ENCODE measurements at places on chromosomes 3 and 15. TPM values are rescaled to one million over a fixed set of nuclear protein-coding genes. Genes with fewer than 3 reads are reported as not detected.

Gene ISLR
- polyA plus RNA-seq = 270 TPM

Gene LEKR1
- 0.35 TPM for polyA plus RNA-seq

Gene GOLGA8S
- 0.91 TPM for polyA plus RNA-seq

Gene ATP1B3
- 72.6 TPM for polyA plus RNA-seq

Gene ASB14
- 0.49 TPM for polyA plus RNA-seq

Gene FBXO40
- 1.6 TPM for polyA plus RNA-seq

Gene RBMS3
- 26.8 TPM for polyA plus RNA-seq

Gene CCR1
- polyA plus RNA-seq = 4.8 TPM

Gene C3orf22
- not detected for polyA plus RNA-seq

Gene KBTBD12
- 16.9 TPM for polyA plus RNA-seq

Gene SNTN
- polyA plus RNA-seq = not detected

Gene CNTN3
- polyA plus RNA-seq = 9.9 TPM

GRCh38 chr15:83380059-83380458 lies 67.1 kb upstream of the SH3GL3 start:
- no peak for DNase-seq

- DNase-seq = peak; percentile 27
These were observed 97.8 kb downstream of the DNAH12 start for GRCh38 chr3:57446318-57446841.

- no peak for DNase-seq
These were observed 69.7 kb upstream of the ITGA11 start for GRCh38 chr15:68501616-68502015.

DNA sequence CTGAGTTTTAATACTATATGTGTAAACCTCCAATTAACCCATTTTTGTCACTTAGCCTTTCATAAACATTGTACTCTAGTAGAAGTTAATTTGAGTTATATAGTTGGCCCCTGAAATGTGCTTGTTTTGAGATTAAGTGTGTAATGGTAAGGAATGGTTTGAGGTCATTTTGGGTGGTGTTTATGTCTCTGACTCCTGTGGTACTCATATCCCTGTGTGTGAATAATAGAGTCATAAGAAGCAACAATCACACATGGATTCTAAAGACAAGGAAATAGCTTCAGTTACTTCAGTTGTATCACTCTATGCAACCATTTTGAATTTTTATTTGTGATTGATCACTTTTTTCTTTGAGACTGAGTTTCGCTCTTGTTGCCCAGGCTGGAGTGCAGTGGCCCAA lies 408.5 kb downstream of the MFSD1 start:
- no peak for DNase-seq

- no peak for DNase-seq
These were observed 300.2 kb upstream of the TRIM42 start for GRCh38 chr3:140377644-140378043.

- peak; percentile 17 for DNase-seq
These were observed 195.4 kb upstream of the C2CD4B start for GRCh38 chr15:62360332-62361097.

DNA sequence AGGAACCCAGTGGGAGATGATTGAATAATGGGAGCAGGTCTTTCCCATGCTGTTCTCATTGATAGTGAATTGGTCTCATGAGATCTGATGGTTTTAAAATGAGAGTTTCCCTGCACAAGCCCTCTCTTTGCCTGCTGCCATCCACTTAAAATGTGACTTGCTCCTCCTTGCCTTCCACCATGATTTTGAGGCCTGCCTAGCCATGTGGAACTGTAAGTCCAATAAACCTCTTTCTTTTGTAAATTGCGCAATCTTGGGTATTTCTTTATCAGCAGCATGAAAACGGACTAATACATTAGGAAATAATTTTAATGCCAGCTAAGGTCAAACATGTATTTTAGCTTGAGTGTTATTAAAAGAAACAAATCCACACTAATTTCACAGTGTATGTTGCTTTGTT lies 517.6 kb upstream of the ALCAM start:
- no peak for DNase-seq

- no peak for DNase-seq
These were observed 67.8 kb downstream of the RGMA start for GRCh38 chr15:93020976-93021772.

DNA sequence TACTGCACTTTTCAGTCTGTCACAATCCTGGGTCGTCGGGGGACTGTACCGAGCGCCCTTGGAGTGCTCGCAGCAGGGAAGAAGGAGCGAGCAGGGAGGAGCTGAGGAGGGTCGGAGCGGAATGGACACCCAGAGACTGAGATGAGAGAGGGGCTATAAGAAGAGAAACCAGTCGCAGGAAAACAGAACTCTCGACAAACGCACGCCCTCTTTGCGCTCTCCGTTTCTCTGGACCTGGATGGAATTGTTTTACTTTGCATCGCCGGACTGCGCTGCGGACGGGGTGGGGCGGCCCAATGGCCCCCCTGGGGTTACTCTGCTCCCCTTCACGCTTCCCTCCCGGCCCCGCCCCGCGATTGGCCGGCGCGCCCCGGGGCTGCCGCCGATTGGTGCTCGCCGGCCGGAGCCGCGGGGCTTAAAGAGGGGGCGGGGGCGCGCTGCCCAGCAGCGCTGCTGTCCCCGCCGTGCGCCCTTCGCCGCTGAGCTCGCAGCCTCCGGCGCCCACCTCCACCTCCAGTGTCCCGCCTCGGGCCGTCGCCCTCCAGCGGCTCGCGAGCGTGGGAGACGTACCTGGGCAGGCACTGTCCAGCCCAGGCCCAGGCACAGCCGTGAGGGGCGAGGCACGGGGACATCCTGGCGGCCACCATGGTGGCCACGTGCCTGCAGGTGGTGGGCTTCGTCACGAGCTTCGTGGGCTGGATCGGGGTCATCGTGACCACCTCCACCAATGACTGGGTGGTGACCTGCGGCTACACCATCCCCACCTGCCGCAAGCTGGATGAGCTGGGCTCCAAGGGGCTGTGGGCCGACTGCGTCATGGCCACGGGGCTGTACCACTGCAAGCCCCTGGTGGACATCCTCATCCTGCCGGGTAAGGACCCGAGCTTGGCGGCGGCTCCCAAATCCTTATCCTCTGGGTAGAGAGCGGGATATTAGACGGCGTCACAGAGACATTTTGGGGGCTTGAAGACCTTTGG lies at the start of gene CLDN11:
TSS of gene CLDN11 (plus strand) at position 447 of the 977 bp plus-strand sequence. CDS start at position 646, 199 bp downstream.
- peak; percentile 52 for DNase-seq

- DNase-seq = no peak
These were observed 37.7 kb downstream of the SYNM start for GRCh38 chr15:99142562-99142961.

DNA sequence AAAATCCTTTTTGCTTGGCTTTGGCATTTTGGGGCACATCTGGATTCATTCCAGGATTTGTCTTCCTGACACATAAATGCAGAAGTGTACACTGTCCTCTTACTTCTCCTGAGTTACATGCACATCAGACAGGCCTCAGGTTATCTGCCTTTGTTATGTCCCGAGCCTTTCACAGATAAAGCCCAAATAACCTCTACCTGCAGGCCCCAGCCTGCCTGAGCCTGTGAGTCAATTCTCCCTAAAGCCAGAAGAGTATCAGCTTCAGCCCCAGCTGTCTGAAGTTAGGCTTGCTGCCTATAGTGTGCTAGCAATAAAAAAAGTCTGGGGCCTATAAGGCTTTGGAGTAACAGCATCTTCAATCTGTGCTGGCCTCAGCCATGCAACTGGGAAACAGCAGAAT lies 17.7 kb upstream of the GSK3B start:
- no peak for DNase-seq

DNA sequence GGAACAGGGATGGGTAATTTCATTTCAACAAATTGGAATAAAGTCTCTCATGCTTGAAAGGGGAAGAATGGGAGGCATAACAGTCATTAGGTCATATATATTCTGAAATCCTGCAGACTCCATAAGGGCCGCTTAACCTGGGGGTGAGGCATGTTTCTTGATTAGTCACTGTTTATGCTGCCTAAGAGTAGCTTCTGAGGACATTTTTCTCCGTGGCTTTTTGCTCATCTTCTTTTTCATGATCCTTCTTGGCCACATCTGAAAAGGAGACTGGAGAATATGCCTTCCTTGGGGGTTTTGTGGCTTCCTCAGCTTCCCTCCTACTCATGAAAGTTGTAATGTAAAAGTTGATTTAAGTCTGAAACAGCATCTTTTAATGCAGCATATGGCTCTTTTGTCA lies 20.0 kb upstream of the CFAP20DC start:
- DNase-seq = no peak

DNA sequence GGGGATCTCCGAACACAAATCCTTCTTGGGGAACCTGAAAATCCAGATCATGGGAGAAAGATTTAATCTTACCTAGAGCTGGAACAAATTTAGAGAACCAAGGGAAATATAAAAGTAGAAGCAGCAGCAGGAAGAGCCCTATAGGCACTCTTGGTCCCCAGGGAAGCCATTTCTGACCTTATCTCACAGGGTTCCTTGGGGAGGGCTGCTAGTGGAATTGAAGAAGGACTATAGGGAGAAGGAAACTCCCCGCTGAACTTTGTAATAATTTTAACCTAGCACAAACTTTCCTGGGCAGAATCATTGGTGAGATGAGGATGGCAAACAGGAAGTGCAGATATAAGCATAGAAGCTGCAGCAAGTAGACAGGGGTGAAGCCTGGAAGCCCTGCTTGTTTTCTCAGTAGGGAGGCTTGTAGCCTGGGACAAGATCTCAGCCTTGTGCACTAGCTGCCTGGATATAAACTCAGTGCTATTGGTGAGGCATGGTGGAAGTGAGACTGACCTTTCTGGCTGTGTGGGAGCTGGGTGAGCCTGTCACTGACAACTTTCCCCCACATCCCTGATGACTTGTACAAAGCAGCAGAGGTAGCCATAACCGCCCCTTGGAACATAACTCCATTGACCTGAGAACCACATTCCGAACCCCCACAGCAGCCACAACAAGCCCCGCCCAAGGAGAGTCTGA lies 343.0 kb upstream of the TGFBR2 start:
- DNase-seq = no peak

DNA sequence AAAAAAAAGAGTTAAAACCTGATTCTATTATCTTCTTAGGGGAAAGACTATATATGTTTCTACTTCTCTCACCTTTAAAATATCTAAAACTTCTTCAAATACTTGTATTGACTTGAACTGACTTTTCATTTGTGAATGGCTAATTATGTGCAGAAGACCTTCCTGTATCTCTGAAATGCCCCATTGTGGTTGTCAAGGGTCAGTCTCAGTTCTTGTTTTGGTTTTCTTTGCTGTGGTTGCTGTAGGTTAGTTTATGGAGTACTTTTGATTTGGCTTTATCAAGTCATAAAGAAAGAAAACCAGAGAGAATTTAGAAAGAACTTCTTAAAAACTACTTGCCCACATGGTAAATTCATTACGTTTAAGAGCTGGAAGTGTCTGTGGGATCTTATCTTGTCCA lies 345.3 kb upstream of the POU1F1 start:
- no peak for DNase-seq

- DNase-seq = peak; percentile 15
These were observed 36.6 kb downstream of the ATP2B2 start for GRCh38 chr3:10468613-10469354.

GRCh38 chr15:74657846-74658245 lies 38.0 kb downstream of the EDC3 start:
- no peak for DNase-seq

Data from muscle of leg (tissue), 16 donors.